Esophagus (tissue), 2 donors: ENCODE measurements at places on chromosomes 7 and 10. TPM values are rescaled to one million over a fixed set of nuclear protein-coding genes. Genes with fewer than 3 reads are reported as not detected.

The NPY4R2 gene
- 0.04 TPM for polyA plus RNA-seq

The FFAR4 gene
- polyA plus RNA-seq, result 0.08 TPM

The MICALL2 gene
- 20.9 TPM for polyA plus RNA-seq

The DUSP5 gene
- polyA plus RNA-seq, result 107 TPM

The ASIC3 gene
- polyA plus RNA-seq, result 4.2 TPM

The PRLHR gene
- polyA plus RNA-seq, result 0.01 TPM

The MSS51 gene
- polyA plus RNA-seq, result 0.54 TPM

The AHR gene
- polyA plus RNA-seq, result 7.8 TPM

The ELN gene
- polyA plus RNA-seq, result 25.7 TPM

The ARL3 gene
- 4.6 TPM for polyA plus RNA-seq

The UCMA gene
- not detected for polyA plus RNA-seq

The ENKUR gene
- polyA plus RNA-seq, result 0.01 TPM

The MACC1 gene
- 4.9 TPM for polyA plus RNA-seq

The CLEC2L gene
- polyA plus RNA-seq, result not detected

The ABHD11 gene
- polyA plus RNA-seq, result 22.6 TPM

The CD36 gene
- polyA plus RNA-seq, result 2.6 TPM

The SUN3 gene
- 0.02 TPM for polyA plus RNA-seq

The CAV2 gene
- 25.1 TPM for polyA plus RNA-seq

The CCDC146 gene
- 4.5 TPM for polyA plus RNA-seq

The SLC39A12 gene
- polyA plus RNA-seq, result 0.01 TPM

The CLDN3 gene
- 0.14 TPM for polyA plus RNA-seq

The COL1A2 gene
- 26.4 TPM for polyA plus RNA-seq

The TSPAN33 gene
- polyA plus RNA-seq, result 1.8 TPM

The CLRN3 gene
- not detected for polyA plus RNA-seq

The CHST3 gene
- polyA plus RNA-seq, result 3.2 TPM

The GRM3 gene
- 0.05 TPM for polyA plus RNA-seq

The OR6V1 gene
- polyA plus RNA-seq, result not detected

The AOAH gene
- 0.71 TPM for polyA plus RNA-seq

The STOX1 gene
- 1.2 TPM for polyA plus RNA-seq

The GTF2I gene
- polyA plus RNA-seq, result 40.9 TPM

The CXCL12 gene
- polyA plus RNA-seq, result 7.9 TPM

The TBXAS1 gene
- 5.9 TPM for polyA plus RNA-seq

The CPN1 gene
- polyA plus RNA-seq, result not detected

The TFEC gene
- polyA plus RNA-seq, result 0.16 TPM

The SEMA3C gene
- 3.4 TPM for polyA plus RNA-seq

The IGF2BP3 gene
- polyA plus RNA-seq, result 2.5 TPM

The ASB15 gene
- polyA plus RNA-seq, result not detected

The CUBN gene
- 0.22 TPM for polyA plus RNA-seq

The TRPV6 gene
- polyA plus RNA-seq, result 10.5 TPM

The ABCB4 gene
- 0.33 TPM for polyA plus RNA-seq

The SLF2 gene
- 5.1 TPM for polyA plus RNA-seq

The ZP3 gene
- polyA plus RNA-seq, result 4.3 TPM

The RET gene
- polyA plus RNA-seq, result 0.10 TPM

The AQP1 gene
- 49.8 TPM for polyA plus RNA-seq

The RBM20 gene
- 2.7 TPM for polyA plus RNA-seq

The PLEKHA1 gene
- polyA plus RNA-seq, result 14.8 TPM

The CLEC5A gene
- polyA plus RNA-seq, result 0.78 TPM

The IDI2 gene
- polyA plus RNA-seq, result not detected

The ASB4 gene
- 0.02 TPM for polyA plus RNA-seq

The HKDC1 gene
- polyA plus RNA-seq, result 0.12 TPM
